CD4-positive, alpha-beta T cell treated with Interleukin-1 beta for 1 hour (primary cell): ENCODE measurements at places on chromosomes 11 and 22.

GRCh38 chr11:83275888-83276641 is 10.1 kb downstream of the CCDC90B start:
- no peak for DNase-seq

- no peak for DNase-seq
Measured at GRCh38 chr11:119712459-119713358, 16.3 kb downstream of the NECTIN1 start.

- no peak for DNase-seq
Measured at GRCh38 chr22:46008836-46009596, 32.1 kb upstream of the WNT7B start.

DNA sequence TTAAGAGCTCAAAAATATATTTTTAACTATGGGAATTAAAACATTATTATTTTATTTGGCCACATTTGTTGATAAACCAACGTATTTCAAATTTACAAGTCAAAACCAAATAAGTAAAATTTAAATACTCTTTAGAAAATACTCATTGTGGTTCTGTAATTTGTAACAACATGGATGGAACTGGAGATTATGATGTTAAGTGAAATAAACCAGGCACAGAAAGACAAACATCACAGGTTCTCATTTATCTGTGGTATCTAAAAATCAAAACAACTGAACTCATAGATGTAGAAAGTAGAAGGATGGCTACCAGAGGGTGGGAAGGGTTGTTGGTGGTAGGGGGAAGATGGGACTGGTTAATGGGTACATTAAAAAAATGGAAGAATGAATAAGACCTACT is 50.8 kb downstream of the STK33 start:
- DNase-seq: no peak

- no peak for DNase-seq
Measured at GRCh38 chr11:2557381-2557780, 112.6 kb downstream of the KCNQ1 start.

DNA sequence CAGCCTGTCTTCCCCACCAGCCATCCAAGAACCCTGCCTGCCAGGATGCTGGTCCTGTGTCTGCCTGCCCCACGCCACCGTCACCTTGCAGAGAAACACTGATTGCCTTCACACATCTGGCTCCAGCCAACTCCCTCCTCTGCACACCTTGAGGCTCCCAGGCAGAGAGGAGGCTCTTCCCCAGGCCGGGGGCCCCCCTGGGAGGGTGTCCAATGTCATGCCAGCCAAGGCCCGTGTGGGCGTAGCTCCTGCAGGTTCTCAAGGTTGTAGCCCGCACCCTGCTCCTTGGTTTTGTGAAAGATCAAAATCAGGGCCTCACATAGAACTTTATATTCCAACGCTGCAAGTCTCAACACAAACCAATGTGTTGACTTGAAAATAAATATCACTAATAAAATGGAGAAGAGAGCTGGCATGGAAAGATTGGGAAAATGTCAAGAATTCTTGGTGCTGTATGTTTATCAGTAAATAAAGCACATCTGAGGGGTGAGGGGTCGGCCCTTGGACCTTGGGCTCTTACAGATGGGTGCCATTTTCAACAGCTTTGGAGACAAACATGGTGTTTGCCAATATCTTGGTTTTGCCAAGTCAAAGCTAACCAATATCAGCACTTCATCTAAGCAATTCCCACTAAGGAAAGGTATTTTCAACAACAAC is 6.7 kb upstream of the PPARA start:
- DNase-seq: no peak

GRCh38 chr11:1453611-1454034 is 33.0 kb downstream of the MOB2 start:
- DNase-seq: peak; percentile 16

- DNase-seq: no peak
Measured at GRCh38 chr22:32632512-32633315, 158.1 kb downstream of the FBXO7 start.

- DNase-seq: no peak
Measured at GRCh38 chr11:110289472-110289871, 6.9 kb downstream of the RDX start.

DNA sequence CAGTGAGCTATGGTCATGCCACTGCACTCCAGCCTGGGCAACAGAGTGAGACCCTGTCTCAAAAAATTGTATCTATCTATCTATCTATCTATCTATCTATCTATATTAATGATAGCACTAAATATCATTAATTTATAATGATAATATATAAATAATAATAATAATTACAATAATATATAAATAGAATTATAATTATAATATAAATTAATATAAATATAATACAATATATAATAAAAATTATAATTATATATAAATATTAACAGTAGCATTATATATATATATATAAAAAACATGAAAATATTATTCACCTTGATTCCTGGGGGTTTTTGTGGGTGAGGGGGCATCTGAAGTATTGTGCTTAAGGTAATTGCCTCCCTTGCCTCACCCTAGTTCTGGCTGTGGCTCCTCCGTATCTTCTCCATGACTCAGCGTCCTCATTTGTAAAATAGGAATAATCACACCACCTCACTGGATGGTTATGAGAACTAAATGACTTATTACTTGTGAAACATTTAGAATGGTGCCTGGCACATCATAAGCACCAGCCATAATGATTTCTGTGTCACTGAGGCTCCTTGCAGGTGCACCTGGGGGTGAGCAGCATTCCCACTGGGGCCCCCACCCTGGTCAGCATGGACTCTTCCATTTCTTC is 18.8 kb downstream of the RASD2 start:
- no peak for DNase-seq

GRCh38 chr22:20446383-20446970 is 8.9 kb upstream of the SCARF2 start:
- no peak for DNase-seq

DNA sequence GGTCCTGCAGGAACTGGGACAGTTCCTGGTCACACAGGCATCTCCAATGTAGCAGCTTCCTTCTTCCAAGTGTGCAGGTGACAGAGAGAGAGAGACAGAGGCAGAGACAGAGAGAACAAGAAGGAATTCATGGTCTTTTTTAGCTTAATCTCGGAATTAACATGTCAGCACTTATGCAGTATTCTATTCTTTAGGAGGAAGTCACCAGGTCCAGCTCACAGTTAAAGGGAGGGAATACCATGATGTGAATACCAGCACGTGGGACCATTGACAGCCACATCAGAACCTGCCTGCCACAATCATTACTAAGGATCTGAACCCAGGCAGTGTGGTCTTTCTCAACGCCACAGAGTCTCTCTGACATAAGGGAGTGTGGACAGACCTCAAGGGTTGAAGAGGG is 341.6 kb downstream of the MN1 start:
- no peak for DNase-seq
